ENCODE measurements at places on chromosomes 13 and 19. TPM values are rescaled to one million over a fixed set of nuclear protein-coding genes. Genes with fewer than 3 reads are reported as not detected.

DNA sequence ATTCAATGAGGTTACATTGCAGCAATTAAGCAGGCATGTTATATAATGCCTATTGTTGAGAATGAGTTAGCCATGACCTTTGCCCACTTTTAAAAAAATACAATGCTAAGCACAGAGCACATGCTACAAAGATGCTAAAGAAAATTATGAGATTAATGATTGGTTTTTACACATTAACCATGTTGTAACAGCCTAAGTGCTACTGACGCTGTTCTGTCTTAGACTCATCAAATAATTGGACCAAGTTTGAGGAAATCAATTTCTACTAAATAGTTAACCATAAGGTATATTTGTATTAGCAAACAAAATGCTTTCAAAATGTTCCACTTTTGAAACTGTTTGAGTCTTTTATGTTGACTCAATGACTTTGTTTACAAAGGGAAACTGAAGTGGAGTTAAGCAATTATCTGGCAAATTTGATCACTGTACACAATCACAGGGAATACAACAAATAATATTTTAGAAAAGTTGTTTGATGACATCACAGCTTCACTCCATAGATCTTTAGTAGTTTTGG, 14.3 kb downstream of the MIR17HG start:
- peaks cover 11% of the 10 kb centered on the region for H3K36me3 ChIP-seq
- DNase-seq, result no peak
- peaks cover 3% of the 10 kb centered on the region for H3K4me1 ChIP-seq
- no peaks in the 10 kb centered on the region for H3K27me3 ChIP-seq

GRCh38 chr13:113398963-113399754, 35.2 kb upstream of the GRTP1 start:
- peak overlapping the region; percentile 26 for H3K27ac ChIP-seq
- H3K4me1 ChIP-seq, result peaks cover 5% of the 10 kb centered on the region
- no peak overlapping the region for H3K4me3 ChIP-seq
- DNase-seq, result peak; percentile 26
- H3K27me3 ChIP-seq, result no peaks in the 10 kb centered on the region

- DNase-seq, result no peak
- H3K4me3 ChIP-seq, result no peak overlapping the region
- H3K27ac ChIP-seq, result no peak overlapping the region
- no peaks in the 10 kb centered on the region for H3K4me1 ChIP-seq
Observed at GRCh38 chr13:87684850-87685742, 13.9 kb downstream of the SLITRK5 start.

- no peak for DNase-seq
- no peak overlapping the region for H3K4me3 ChIP-seq
- no peaks in the 10 kb centered on the region for H3K36me3 ChIP-seq
- no peaks in the 10 kb centered on the region for H3K27me3 ChIP-seq
- H3K4me1 ChIP-seq, result peaks cover 6% of the 10 kb centered on the region
Observed at GRCh38 chr13:30097089-30097488, 210.3 kb downstream of the KATNAL1 start.

GRCh38 chr19:5828661-5829566, 10.6 kb downstream of the FUT6 start:
- no peaks in the 10 kb centered on the region for H3K36me3 ChIP-seq
- H3K4me1 ChIP-seq, result peaks cover 6% of the 10 kb centered on the region
- peak overlapping the region; percentile 97 for H3K27ac ChIP-seq
- peaks cover 4% of the 10 kb centered on the region for H3K27me3 ChIP-seq
- H3K4me3 ChIP-seq, result peak overlapping the region; percentile 91
- DNase-seq, result peak; percentile 67

GRCh38 chr13:110137680-110138009, 169.3 kb downstream of the COL4A1 start:
- no peak overlapping the region for H3K27ac ChIP-seq
- H3K36me3 ChIP-seq, result no peaks in the 10 kb centered on the region
- no peak for DNase-seq
- peaks cover 46% of the 10 kb centered on the region for H3K4me1 ChIP-seq
- peaks cover 33% of the 10 kb centered on the region for H3K27me3 ChIP-seq

DNA sequence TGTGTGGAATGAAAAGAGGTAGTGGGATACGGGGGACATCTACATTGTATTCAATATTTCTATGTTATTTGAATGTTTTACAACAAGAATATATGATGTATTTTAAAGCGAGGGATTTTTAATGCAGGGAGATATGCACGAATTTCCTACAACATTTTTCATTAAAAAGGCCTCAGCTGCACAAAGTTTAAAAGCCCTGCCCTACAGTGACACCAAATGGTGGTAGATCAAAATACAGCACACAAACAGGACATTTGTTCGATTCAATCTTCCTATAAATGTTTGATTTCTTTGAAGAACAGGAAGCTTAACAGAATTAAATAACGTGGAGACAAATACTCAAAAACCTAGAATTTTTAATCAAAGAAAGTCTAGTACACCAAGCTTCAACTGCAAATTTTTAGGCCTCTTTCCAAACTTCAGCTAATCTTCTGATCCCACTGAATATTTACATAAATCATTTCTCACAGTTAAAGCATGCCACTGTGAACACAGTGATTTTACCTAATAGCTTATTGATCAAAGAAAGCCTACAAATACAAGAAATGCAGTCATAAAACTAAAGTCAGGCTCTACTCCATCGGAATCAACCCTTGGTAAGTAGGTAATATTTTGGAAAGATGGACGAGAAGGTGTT, 257.2 kb downstream of the DIAPH3 start:
- no peaks in the 10 kb centered on the region for H3K4me1 ChIP-seq
- no peaks in the 10 kb centered on the region for H3K27me3 ChIP-seq
- no peaks in the 10 kb centered on the region for H3K36me3 ChIP-seq
- H3K4me3 ChIP-seq, result no peak overlapping the region

- no peak for DNase-seq
- no peak overlapping the region for H3K4me3 ChIP-seq
- H3K27ac ChIP-seq, result no peak overlapping the region
- peaks cover 12% of the 10 kb centered on the region for H3K27me3 ChIP-seq
- no peaks in the 10 kb centered on the region for H3K4me1 ChIP-seq
- H3K36me3 ChIP-seq, result peaks cover 4% of the 10 kb centered on the region
Observed at GRCh38 chr19:56324436-56324835, 9.8 kb upstream of the ZSCAN5A start.

DNA sequence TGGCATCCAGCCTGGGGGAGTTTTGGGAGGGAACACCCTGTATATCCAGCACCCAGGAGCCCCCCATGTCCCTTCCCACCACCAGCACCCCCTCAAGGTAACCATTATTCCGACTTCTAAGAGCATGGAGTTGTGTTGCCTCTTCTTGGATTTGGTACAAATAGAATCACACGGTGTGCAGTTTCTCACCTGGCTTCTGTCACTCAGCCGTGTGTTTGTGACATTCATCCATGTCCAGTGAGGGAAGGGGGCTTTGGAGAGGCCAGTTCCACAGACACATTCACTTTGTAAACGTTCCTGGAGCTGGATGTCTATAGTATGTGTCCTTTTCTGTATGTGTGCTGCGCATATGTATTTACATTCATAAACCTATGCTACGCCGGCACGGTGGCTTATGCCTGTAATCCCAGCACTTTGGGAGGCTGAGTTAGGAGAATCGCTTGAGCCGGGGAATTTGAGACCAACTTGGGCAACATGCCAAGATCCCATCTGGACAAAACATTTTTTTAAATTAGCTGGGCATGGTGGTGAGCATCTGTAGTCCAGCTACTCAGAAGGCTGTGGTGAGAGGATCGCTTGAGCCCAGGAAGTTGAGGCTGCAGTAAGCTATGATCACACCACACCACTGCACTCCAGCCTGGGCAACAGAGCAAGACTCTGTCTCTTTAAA, 36.6 kb downstream of the MYH14 start:
- peak overlapping the region; percentile 49 for H3K27ac ChIP-seq
- H3K27me3 ChIP-seq, result no peaks in the 10 kb centered on the region
- H3K36me3 ChIP-seq, result peaks cover 21% of the 10 kb centered on the region
- peaks cover 22% of the 10 kb centered on the region for H3K4me1 ChIP-seq
- H3K4me3 ChIP-seq, result no peak overlapping the region

GRCh38 chr13:74406420-74406819, 272.2 kb upstream of the KLF12 start:
- H3K4me3 ChIP-seq, result no peak overlapping the region
- H3K27ac ChIP-seq, result no peak overlapping the region
- no peaks in the 10 kb centered on the region for H3K27me3 ChIP-seq
- peaks cover 10% of the 10 kb centered on the region for H3K36me3 ChIP-seq
- DNase-seq, result no peak

GRCh38 chr13:45219123-45219891, 18.5 kb upstream of the KCTD4 start:
- H3K4me1 ChIP-seq, result peaks cover 26% of the 10 kb centered on the region
- H3K27ac ChIP-seq, result no peak overlapping the region
- H3K4me3 ChIP-seq, result no peak overlapping the region
- no peaks in the 10 kb centered on the region for H3K27me3 ChIP-seq

GRCh38 chr13:113897966-113898365, 34.1 kb upstream of the GAS6 start:
- H3K36me3 ChIP-seq, result peaks cover 3% of the 10 kb centered on the region
- H3K4me1 ChIP-seq, result no peaks in the 10 kb centered on the region
- DNase-seq, result no peak
- no peak overlapping the region for H3K4me3 ChIP-seq
- no peak overlapping the region for H3K27ac ChIP-seq
- H3K27me3 ChIP-seq, result peaks cover 8% of the 10 kb centered on the region

KLK2 gene
- total RNA-seq, result 0.46 TPM

PRODH2 gene
- not detected for total RNA-seq

FAAP24 gene
- total RNA-seq, result 5.2 TPM

Measured in WTC11 (cell line).